ENCODE measurements at places on chromosomes 1 and 21.

- DNase-seq, result no peak
Observed at GRCh38 chr1:53126495-53126894, 15.9 kb downstream of the SLC1A7 start.

DNA sequence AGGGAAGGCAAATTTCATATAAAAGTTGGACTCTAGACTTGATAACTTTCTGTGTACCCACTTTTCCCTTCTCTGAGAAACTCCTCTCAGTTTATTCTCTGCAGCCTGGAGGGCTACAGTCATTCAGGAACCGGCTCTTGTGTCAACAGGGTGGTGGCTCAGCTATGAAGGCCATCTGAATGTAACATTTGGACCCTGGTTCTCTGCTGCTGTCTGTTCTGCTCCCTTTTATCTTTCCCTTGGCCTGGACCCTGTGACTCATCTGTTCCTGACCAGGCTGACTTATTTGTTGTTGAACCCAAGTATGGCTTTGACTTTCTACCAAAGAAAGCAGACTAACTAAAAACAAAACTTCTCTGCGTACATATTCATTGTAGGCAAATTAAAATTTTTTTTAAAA, 75.4 kb downstream of the CENPF start:
- no peak for DNase-seq

GRCh38 chr1:91891969-91892368, 6.0 kb upstream of the TGFBR3 start:
- no peak for DNase-seq

DNA sequence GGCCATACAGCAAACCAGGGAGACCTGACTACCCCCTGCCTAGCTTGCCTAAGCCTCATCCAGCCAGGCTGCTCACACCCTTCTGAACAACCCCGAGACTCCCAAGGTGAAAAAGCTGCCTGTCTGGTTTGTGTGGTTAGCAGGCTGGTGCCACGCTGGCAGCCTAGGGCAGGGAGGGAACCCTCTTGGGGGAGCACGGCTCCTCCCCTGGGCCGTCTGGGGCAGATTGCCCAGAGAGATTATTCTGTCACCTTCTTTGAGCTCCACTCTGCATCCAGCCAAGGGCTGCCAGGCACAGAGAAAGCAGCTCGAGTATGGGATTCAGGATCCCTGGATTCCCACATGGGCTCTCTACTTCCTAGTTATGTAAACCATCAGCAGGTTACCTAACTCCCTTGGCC, 27.5 kb upstream of the TCEA3 start:
- no peak for DNase-seq

- DNase-seq, result no peak
Observed at GRCh38 chr1:6585841-6586240, 6.0 kb downstream of the ZBTB48 start.

DNA sequence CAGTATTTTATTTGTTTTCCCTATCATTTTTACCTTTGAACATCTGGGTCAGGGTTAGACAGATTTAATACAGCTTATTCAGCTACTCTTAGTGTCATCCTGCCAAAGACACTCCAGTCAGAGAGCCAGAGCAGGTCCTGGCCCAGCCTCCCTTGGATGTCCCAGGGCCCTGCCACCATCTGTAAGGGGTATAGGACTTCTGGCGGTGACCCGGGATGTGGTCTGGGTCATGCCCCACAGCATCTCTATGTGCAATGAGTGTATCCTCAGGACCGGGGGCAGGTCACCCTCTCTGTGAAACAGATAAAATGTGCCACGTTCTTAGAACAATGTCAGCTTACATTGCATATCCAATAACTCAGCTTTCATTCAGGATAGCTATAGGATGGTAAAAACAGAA, 37.8 kb upstream of the PRSS38 start:
- DNase-seq, result no peak

DNA sequence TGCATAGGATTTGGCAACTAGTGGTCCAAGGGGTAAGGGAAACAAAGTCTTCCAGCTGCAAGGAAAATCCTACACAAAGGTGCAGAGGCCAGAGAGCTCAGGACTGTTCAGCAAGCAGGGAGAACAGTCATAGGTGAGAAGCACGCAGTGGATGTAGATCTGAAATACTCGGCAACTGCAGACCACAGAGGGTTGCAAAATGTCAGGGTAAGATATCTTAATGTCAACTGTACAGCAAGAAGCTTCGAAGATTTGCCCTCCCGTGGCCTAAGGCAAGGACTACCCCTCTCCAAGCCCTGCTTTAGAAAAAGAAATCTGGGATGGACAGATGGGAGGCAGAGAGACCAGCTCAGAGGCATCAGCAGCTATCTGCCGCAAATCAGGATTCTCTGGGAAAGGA, 153.4 kb upstream of the IRF2BP2 start:
- no peak for DNase-seq

- no peak for DNase-seq
Observed at GRCh38 chr1:23722652-23723051, 20.6 kb upstream of the ELOA start.

GRCh38 chr1:158506369-158506987, 34.5 kb downstream of the OR10R2 start:
- no peak for DNase-seq

- no peak for DNase-seq
Observed at GRCh38 chr1:48923116-48923515, 146.4 kb upstream of the BEND5 start.

- no peak for DNase-seq
Observed at GRCh38 chr1:32470431-32470830, 5.6 kb downstream of the ZBTB8B start.

DNA sequence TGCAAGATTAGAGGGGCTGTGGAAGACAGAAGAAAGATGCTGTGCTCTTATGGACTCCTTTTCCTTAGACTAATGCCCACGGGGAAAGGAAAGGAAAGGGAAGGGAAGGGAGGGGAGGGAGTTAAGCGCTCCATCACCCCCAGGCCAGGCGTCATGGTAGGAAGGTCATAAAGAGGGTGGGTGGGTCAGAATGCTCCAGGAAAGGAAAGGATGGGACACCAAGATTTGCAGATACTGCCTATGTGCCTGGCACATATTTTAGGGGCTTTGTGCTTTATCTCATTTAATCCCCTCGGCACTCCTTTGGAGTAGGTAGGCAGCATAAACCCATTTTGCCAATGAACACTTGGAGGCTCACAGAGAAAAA, 41.4 kb downstream of the MAB21L3 start:
- DNase-seq, result no peak

DNA sequence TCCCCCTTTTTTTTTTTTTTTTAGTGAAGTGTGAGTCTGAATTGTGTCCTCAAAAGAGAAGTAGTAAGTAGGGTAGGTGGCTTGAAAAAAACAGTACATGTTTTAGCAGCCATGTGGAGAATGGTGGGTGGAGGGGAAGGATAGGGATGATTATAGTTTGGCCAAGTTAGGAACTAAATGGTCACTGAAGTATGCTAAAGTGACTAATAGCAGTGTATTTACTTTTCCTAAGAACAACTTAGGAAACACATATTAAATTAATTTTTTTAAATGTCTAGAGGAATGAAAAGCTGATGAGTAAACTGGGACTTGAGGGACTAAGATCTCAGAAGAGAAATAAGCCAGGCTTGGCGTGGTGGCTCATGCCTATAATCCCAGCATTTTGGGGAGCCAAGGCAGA, 55.5 kb downstream of the PLA2G4A start:
- DNase-seq, result no peak

DNA sequence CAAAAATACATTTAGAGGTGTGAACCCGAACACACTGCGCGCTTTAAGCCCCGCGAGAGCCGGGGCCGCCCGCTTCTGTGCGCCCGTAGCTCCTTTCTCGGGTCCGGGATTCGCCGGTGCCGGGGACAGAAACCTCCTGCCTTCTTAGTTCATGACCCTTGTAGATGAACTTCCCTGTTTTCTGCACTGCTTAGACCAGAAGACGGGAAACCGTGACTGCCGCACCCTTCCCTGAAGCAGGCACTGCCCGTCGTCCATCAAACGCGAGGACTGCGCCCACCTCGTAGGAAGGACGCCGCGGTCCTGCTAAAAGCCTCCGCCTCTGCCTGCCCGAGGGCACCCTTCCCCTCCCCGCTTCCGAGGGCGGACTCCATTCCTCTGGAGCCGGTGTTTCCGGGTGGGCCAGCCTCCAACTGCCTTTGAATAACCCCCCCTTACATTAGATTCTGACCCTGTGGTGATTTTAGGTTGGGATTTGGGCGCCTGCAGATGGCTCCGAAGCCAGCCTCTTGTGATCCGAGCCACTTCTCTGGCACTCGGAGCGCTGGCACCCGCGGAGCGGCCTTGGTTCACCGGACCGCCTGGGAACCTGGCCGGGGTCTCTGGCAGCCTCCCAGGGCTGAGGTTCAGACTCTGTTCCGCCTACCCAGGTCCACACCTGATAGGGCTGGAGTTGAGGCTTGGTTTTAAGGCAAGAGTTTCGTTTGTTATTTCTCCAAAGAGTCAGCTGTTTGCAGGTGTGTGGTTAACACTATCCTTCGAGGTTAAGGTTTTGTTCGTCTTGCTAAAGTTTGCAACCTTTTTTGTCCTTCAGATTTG, 1.2 kb upstream of the PTTG1IP start:
- DNase-seq, result no peak

DNA sequence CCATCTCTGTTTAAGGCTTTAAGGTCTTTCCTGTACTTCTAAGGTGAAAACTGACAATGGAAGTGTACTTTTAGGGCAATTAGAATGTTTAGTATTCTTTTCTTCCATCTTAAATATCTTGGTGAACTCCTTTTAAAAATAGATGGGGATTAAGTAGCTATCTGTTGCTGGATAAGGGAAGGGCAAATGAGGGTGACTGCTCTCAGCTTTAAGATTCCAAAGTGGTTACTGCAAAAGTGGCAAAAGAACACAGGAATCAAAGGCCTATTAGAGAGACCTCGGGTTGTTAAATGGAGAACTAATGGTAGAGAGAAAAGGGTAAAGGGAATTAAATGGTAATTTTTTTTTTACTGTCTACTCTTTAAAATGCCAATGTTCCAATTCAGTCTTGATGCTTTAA, 774.1 kb upstream of the B3GALT2 start:
- no peak for DNase-seq

DNA sequence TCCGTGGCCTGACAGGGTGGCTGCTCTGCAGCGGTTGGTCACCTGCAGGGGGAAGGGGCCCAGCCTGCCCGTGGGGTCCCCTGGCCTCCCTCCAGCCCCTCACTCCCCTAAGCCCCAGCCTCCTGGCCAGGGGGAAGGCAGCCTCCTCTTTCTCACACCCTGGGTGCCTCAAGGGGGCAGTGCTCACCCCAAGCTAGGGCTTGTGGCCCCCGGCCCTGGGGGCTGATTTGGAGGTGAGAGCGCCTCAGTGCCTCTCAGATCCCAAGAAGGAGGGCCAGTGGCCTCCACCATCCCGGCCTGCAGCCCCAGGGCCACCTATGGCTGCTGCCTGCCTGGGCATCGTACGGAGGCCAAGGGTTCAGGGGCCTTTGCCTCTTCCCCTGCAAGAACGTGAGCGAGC, 66.4 kb upstream of the TTC34 start:
- no peak for DNase-seq

DNA sequence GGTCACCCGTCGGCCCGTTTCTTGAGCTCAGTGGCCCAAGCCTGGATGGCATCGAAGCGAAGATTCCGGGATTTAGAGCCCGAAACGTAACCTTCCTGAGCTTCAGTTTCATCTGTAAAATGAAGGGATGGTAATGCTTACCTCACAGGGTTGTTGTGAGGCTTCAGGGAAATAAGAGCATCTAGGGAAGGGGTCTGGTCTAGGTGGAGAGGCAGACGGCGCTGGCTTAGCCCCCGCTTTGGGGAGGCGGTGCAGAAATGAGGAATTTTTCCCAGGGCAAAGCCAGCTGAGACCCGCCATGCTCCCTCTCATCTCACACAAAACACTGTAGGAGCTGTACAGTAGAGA, 717 bp upstream of the MYCL start:
- DNase-seq, result no peak

- no peak for DNase-seq
Observed at GRCh38 chr1:150575072-150575489, 4.3 kb downstream of the MCL1 start.

GRCh38 chr1:81304187-81304586, 496.5 kb upstream of the ADGRL2 start:
- DNase-seq, result no peak

GRCh38 chr1:31259746-31260145, 20.1 kb upstream of the NKAIN1 start:
- no peak for DNase-seq

- peak; percentile 72 for DNase-seq
Observed at GRCh38 chr1:201696217-201696761, 132.7 kb upstream of the IPO9 start.

- no peak for DNase-seq
Observed at GRCh38 chr1:3159121-3159520, 90.1 kb downstream of the PRDM16 start.

DNA sequence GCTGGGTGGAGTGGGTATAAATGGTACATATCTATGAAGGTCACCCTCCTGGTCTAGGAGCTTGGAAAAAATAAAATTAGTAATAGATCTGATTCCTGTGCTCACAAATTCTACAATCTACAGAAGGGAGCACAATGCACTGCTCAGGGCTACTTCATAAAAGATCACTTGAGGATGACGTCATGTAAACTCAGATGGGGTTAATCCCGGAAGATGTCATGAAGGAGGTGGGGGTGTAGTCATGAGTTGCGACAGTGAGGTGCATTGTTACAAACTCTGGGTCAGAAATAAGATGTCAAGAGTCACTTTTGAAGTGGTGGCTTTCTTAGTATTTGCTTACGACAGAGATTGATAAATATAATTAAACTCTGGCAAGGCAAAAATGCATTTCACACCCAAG, 68.2 kb downstream of the LHX9 start:
- no peak for DNase-seq

GRCh38 chr1:161402446-161402845, 34.8 kb upstream of the CFAP126 start:
- DNase-seq, result no peak
